Cerebellum (tissue), 4 donors: ENCODE measurements at places on chromosomes 6 and 20. TPM values are rescaled to one million over a fixed set of nuclear protein-coding genes. Genes with fewer than 3 reads are reported as not detected.

GRCh38 chr20:3115190-3116107 is 30.9 kb upstream of the AVP start:
- peak; percentile 88 for DNase-seq

DNA sequence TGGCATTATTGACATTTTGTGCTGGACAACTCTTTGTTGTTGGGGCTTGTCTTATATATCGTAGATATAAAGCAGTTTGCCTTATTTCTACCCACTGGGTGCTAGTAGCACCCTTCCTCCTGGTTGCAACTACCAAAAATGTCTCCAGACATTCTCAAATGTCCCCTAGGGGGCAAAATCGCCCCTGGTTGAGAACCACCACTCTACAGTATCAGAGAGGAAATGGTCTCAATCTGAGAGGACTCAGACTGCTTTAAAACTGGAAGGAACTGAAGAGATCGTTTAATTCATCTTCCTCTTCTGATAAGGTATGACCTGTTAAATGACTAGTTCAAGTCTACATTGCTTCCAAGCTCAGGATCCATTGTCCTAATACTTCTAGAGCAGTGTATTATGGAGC is 14.9 kb downstream of the SH3BGRL2 start:
- DNase-seq = no peak

DNA sequence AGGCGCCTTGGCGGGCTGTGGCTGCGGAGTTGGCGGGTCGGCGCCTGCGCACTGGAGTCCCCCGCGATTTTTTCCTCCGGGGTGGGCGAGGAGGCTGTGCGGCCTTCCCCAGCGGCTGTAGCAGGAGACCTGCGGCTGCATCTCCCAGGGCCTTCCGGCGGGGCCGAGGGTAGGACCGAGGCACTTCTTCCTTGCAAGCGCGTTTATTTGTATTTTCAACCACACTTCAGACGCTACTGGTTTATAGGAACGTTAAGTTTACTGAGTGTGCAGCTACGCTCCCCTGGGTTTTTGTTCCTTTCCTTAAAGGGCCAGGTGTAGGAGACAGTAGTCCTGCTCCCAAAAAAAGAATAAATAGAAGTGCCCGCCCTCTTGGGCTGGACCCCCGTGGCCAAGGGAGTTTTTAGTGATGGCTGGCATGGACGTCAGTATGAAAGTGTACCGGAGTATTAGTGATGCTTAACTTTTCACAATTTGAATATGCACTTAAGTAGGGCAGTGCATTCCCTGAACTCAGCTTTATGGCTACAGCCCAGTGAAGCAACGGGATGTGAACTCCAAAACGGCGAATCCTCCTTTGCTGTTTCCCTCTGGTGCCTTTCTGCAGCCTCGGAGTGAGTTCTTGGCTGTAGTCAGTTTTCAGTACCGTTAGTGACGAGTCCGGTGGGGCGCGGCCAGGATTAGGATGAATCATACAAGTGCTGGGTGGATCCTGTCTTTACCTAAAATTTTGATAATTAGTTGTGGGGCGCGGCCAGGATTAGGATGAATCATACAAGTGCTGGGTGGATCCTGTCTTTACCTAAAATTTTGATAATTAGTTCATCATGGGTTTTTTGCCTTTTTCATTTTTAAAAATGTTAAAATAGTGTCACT is 1.0 kb upstream of the FBXO5 start:
- DNase-seq = peak; percentile 94

GRCh38 chr20:53883098-53883911 is 187.1 kb downstream of the BCAS1 start:
- DNase-seq = no peak

DNA sequence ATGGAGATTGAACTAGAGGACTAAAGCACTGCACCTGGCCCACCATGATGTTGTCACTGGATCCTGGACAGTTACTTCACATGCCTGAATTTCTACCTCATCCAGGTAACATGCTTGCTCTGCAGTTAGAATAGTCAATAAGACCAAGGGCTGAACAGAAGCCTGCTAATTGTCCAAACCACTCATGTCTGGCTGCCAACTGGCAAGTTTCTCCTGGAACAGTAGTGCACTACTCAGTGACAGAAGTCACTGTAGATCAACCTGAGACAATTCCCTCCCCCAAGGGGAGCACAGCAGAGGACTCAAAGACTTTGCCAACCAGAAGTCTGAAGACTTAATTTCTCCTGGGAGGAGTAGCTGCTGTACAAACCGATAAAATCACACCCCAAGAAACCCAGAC is 454.6 kb upstream of the MARCKS start:
- peak; percentile 28 for DNase-seq

- peak; percentile 60 for DNase-seq
Measured at GRCh38 chr20:3165473-3166337, 6.0 kb upstream of the FASTKD5 start.

DNA sequence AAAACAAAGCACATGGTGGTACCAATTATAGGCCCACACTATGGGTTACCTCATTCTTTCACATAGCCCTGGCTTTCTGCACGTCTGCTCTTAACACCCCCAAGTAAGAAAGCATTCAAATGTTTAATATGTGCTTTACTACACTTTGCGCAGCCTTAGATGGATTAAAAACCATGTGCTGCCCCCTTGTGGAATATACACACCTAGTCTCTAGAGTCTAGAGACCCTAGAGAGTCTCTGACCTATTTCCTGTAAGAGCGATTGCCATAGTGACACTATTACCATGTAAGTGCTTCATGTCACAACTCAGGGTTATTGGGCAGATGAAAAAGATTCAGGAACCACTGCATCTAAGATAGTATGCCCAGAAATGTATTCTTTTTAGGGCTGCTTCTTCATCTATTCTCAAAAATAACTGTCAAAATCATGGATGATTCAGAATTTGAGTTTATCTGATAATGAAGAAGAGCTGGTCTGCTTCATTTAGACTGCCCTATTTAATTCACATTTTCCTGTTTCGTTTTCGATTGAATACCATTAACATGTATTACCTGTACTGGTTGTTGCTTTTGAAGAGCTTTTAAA is 186.3 kb downstream of the ADGB start:
- no peak for DNase-seq

GRCh38 chr6:1840491-1841121 is 230.9 kb downstream of the FOXC1 start:
- DNase-seq = no peak

DNA sequence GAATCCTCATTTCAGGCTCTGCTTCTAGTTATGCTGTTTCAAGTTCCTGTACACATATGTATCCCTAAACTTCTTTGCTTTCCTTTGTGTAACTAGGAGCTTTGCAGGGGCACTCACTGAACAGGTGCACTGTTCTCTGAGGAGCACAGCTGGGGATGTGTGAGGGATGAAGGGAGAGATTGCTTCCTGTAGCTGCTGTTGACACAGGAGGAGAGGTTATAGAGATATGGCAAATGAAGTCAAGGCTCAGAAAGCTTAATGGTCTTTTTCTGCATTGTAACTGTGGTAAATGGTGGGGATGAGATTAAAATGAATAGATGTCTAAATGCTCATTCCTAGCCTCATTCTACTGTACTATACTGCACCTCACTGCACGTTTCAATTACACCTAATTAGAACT is 454.3 kb downstream of the BTBD3 start:
- DNase-seq = no peak

GRCh38 chr6:138387577-138388368 is 10.1 kb downstream of the SMIM28 start:
- DNase-seq = no peak

DNA sequence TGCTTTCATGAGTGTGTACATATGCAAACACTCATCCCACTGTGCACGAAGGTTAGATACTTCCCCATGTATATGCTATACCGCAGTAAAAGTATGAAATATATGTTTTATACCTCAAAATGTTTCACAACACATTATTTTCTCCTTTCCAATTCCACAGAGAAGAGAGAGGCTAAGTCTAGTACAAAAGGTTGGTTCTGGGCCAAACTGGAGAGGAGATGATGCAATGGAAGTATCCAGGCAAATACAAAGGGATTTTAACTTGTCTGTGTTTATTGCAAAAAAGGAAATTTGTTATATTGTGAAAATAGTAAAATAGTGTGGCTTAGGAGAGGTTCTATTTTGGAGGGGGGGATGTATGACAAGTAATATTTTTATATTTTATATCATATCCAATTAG is 112.6 kb downstream of the PLCB1 start:
- peak; percentile 45 for DNase-seq

DNA sequence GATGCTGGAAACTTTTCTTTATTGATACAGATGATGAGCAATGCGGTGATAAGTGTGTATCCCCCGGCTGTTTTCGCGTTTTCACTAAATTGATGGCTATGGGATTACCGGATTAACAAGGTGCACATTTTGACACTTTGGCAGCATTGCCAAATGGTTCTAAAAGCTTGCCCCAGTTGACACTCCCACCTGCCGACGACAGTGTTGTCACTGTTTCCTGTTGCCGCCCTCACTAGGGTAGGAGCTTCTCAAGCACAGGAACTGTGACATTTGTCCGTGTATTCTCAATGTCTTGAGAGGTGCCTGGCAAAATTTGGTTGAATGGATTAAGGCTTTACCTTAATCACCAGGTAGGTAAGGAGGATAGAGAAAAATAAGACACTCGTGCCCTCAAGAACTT is 9.8 kb upstream of the MAPK13 start:
- DNase-seq = no peak

DNA sequence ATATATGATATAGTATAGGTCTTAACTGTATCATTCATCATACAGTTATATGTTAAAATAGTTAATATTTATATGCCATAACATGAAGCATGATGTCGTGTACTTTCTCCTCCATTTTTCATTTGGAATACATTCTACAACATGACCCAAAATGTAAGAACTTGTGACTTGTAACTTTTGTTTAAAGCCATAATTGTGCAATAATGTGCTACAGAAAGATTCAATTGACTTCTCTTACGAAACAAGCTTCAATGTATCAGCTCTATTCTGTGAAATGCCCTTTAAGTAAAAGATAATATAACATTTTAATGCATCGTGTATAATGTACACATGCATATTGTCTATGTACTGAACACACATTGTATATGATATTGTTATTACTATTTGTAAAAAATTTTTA is 76.7 kb upstream of the FABP7 start:
- DNase-seq = no peak

GRCh38 chr6:135030532-135031178 is 24.0 kb downstream of the HBS1L start:
- DNase-seq = no peak

GRCh38 chr20:62598761-62599194 is 43.5 kb upstream of the SLCO4A1 start:
- DNase-seq = no peak

DNA sequence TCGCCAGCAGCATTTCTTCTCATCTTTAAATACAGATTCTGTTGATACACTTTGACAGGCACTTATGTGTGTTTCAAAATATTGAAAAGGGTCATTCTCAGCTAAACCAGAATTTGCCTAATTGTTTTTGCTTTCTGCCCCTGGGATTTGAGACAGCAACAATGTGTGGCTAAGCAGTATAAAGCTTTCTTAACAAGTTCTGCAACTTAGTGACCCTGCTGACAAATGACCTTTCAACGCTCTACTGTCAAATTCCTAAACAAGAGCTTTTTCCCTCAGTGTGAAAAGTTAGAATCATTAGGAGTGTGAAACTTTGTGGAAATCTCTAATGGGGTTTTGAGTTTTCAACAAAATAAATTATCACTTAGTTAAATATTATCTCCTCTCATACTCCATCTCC is 414.6 kb downstream of the RFPL4B start:
- no peak for DNase-seq

GRCh38 chr6:3176562-3177355 is 19.4 kb upstream of the TUBB2A start:
- DNase-seq = no peak

DNA sequence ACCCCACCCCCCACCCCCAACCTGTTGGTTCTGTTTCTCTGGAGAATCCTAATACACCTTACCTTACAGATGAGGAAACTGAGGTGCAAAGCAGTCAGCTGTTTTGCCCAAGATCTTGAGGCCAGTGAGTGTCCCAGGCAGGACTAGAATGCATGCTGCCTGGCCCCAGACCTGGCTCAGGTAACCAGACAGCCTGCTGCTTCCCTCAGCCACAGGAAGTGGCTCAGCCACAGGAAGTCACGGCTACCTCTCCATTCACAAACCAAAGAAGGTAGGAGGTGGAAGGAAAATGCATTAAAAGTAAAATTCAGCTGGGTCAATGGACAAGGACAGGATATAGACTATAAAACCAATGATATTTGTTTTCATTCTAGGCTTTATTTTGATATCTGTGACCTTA is 517.6 kb downstream of the CD83 start:
- DNase-seq = no peak

DNA sequence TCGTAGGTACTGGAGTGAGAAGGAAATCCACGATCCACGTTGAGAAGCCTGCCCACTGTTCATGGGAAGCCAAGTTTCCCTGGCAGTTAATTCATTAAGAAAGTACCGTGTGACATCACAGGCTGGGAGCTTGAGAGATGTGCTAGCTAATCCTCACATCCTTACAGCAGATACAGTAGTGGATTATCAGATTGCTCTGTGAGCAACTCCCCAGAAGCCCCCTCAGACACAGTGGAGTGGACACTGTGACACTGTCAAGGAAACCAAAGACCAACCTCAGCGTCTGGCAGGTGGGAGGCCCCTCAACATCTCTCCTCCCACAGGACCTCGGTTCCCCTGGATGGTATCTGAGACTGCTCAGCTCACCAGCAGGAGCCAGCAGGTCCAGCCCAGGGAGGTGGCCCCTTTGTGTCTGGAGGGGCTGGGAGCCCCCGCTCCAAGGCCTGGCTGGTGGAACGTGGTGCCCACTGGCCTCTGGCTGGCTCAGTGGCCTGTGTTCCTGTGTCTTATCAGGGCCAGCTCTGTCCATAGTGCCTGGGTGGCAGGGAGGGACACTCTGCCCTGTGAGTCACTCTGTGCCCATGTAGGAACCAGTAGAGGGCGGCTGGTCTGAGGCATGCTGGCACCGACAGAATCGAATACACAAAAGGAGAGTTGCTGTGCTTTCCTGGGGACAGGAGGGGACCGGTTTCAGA is 7.2 kb downstream of the PYGB start:
- no peak for DNase-seq

DNA sequence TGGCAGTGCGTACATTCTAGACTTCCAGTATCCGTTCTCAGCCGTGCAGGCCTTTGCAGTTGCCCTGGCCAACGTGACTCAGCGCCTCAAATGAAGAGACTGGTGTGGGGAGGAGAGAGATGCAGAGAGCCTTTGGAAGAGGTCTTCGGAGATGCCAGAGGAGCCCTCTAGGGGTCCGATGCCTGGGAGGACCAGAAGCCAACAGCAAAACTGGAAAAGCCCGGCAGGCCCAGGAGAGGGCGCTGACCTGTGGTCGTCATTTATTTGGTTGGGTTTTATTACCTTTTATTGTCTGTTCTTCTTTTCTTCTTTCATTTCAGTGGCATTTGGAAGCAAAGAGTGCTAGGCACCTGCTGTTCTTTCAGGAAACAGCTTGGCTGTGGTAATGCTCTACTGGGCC is 53.3 kb upstream of the TMEM181 start:
- DNase-seq = no peak

The PRR3 gene
- total RNA-seq = 15.6 TPM

The OR2H2 gene
- not detected for total RNA-seq

The LATS1 gene
- 41.4 TPM for total RNA-seq

The EIF2S2 gene
- total RNA-seq = 27.2 TPM

The MDFI gene
- 51.2 TPM for total RNA-seq

The VGLL2 gene
- total RNA-seq = not detected
